ENCODE measurements at places on chromosomes 7 and 10.

DNA sequence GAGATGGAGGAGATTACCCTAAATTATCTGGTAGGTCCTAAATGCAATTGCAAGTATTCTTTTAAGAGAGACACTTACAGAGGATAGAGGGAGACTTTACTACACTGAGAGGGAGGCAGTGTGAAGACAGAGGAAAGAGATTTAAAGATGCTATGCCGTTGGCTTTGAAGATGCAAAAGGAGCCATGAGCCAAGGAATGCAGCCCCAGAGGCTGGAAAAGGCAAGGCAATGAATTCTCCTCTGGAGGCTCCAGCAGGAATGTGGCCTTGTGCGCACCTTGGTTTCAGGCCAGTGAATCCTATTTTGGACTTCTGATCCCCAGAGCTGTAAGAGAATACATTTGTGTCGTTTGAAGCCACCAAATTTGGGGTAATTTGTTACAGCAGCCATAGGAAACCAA, 118.6 kb downstream of the PLXNA4 start:
- no peak for DNase-seq

GRCh38 chr7:159198016-159198724, 53.5 kb upstream of the VIPR2 start:
- DNase-seq, result no peak

DNA sequence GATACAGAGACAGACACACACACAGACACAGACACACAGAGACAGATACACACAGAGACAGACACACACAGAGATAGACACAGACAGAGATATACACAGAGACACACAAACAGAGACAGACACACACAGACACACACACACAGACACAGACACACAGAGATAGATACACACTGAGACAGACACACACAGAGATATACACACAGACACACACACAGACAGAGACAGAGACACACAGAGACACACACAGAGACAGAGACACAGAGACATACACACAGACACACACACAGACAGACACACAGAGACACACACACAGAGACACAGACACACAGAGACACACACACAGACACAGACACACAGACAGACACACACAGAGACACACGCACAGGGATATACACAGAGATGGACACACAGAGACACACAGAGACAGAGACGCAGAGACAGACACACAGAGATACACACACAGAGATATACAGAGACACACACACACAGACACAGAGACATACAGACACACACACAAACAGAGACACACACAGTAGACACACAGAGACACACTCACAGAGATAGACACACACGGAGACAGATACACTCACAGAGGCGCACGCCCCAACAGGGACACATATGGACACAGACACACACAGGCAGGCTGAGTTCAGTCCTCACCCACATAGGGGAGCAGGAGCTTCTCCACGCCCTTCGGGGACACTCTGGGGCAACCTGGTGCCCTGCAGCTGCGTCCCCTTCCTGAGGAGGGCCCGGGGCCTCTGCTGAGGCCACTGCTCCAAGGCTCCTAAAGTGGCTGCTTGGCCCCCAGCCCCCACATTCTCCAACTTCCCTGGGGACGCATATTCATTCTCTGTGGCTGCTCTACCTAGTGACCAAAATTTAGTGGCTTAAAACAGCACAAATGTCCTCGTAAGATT, 10.3 kb upstream of the PPP2R2D start:
- DNase-seq, result no peak

- DNase-seq, result no peak
Measured at GRCh38 chr7:128032605-128033235, 1.5 kb upstream of the LRRC4 start.

- no peak for DNase-seq
Measured at GRCh38 chr10:96910488-96911395, 78.6 kb downstream of the LCOR start.

DNA sequence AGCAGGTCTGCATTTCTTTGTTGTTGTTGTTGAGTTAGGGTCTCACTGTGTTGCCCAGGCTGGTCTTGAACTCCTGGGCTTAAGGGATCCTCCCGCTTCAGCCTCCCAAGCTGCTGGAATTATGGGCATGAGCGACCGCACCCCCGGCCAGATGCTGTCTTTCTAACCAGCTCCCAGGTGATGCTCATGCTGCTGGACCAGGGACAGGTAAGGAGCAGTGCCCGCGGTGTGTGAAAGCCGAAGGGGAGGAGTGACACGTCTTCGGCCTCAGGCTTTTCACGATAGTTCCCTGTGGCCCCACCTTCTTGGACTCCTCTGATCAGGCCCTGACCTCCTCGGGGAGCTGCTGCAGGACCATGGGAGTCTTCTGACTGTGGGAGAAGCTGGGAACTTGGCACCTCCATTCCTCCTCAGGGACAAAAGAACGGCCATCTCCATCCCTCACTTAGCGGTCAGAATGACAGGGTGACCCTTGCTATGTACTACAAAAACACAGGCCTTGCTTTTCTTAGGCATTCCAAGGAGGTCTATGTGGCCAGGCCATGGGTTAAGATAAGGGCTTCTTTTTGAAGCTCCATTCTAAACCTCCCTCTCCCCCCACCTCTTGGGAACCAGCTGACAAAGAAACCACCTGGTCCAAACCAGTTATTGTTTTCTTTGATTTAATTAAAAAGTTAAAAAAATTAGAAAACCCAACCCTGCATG, 5.5 kb downstream of the SFRP5 start:
- no peak for DNase-seq

GRCh38 chr10:59383436-59383835, 21.1 kb upstream of the FAM13C start:
- no peak for DNase-seq

DNA sequence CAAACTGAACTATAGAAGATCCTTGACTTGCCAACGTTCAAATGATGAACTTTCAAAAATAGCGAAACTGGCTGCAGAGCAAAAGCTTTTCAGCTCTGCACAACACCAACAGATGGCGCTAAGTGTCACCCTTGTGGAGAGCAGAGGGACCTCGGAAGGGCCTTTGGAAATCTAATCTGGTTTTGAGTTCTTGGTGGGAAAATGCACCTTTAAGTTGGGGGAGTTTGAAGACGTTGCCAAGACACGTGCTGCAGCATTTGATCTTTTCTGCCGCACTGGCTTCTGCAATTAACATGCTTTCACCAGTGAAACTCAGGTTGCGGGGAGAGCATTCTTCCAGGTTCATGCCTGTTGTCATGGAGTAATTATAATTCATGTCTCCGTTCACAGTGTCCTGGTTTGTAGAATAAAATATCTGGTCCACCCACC, 26.3 kb upstream of the WDR11 start:
- DNase-seq, result no peak

- DNase-seq, result no peak
Measured at GRCh38 chr7:93159490-93159889, 11.3 kb upstream of the SAMD9L start.

- DNase-seq, result no peak
Measured at GRCh38 chr10:69172241-69172982, 7.6 kb upstream of the SUPV3L1 start.

DNA sequence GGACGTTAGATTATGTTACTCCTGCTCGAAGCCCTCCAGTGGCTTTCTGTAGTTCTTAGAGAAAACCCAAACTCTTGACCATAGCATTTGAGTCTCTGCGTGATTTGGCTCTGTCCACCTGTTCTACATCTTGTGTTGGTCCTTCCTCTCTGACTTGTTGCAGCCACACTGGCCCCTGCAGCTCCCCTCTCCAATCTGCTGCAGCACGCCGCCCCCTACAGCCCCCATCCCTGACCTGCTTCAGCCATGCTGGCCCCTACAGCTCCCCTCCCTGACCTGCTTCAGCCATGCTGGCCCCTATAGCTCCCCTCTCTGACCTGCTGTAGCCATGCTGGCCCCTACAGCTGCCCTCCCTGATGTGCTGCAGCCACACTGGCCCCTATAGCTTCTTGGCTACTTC, 29.2 kb downstream of the TRRAP start:
- DNase-seq, result no peak

DNA sequence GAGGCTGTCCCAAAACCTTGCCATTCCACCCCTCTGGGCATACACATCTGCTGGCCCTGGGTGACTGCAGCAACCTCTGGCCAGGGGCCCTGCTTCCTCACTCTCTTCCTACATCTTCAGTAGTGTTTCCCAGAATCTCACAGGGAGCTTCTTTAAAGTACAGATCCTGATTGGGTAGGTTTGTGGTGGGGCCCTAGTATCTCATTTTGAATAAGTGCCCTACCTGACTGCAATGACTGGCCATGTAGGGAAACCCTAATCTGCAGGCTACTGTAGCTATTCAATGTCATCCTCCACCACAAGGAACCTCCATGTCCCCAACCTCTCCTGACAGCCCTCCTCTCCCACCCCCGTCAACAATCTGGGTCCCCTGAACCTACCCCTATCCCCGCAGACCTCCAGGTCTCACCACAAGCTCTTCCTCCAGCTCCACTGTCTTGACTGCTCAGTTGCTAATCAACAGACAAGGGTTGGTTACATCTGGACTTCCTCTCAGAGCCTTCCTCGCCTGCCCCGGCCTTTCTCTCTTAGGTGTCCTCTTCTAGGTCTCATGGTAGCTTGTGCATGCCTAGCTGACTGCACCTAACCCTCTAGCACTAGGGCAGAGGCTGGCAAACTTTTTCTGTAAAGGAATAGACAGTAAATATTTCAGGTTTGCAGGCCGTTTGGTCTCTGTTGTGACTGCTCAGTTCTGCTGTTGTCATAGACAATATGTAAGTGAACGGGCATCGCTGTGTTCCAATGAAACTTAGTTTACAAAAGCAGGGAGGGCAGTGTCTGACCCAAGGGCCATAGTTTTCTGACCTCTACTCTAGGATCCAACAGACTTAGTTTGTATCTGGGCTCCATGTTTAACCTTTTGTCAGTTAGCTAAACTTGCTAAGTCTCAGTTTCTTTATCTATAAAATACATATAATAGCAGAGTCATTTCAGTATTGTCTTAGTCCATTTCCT, 121.1 kb downstream of the AOAH start:
- no peak for DNase-seq

DNA sequence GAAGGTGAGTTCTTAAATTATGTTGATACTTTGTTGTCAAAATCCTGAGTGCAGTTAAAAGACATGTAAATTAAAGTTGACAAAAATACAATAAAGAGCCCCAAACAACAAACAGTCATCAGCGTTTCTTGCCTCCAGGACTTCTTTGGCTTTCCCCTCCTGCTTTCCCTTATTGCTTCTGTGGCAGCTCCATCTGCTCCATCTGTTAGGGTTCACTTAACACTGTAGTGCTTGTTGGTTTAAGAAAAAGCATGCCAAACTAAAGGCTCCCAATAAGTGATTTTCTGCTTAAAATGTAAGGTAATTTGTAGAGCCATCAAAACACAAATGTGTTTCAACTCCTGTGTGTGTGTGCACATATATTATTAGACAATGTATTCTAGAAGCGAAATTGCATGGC, 254.3 kb upstream of the GNAI1 start:
- DNase-seq, result no peak

GRCh38 chr10:124425227-124425962, 6.7 kb upstream of the OAT start:
- DNase-seq, result no peak

DNA sequence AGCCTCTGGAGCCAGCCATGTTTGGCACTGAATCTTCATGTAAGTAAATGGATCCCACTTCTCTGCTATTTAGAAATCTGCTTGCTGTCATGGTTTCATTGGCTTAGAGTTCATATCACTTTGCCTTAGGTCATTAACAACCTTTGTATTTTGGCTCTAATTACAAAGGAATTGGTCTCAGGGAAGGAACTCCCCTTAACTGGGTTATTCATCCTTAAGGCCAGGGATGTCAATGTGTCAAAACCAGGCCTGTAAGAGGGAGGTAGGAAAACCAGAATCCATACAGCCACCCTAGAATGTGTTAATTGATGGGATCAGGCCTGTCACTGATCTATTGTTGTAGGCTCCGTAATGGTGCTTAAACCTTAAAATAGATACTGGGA, 67.3 kb downstream of the ST7 start:
- DNase-seq, result no peak

- no peak for DNase-seq
Measured at GRCh38 chr7:19973581-19973980, 200.2 kb upstream of the TMEM196 start.

- peak; percentile 34 for DNase-seq
Measured at GRCh38 chr7:149422914-149423301, 38.0 kb downstream of the ZNF777 start.

- DNase-seq, result no peak
Measured at GRCh38 chr10:13739183-13739582, 152.4 kb downstream of the PRPF18 start.

GRCh38 chr10:19816411-19817230, at the start of gene PLXDC2:
PLXDC2 (plus strand) TSS chr10:19816432.
- no peak for DNase-seq

GRCh38 chr7:2621061-2621828, 10.5 kb upstream of the TTYH3 start:
- DNase-seq, result no peak

DNA sequence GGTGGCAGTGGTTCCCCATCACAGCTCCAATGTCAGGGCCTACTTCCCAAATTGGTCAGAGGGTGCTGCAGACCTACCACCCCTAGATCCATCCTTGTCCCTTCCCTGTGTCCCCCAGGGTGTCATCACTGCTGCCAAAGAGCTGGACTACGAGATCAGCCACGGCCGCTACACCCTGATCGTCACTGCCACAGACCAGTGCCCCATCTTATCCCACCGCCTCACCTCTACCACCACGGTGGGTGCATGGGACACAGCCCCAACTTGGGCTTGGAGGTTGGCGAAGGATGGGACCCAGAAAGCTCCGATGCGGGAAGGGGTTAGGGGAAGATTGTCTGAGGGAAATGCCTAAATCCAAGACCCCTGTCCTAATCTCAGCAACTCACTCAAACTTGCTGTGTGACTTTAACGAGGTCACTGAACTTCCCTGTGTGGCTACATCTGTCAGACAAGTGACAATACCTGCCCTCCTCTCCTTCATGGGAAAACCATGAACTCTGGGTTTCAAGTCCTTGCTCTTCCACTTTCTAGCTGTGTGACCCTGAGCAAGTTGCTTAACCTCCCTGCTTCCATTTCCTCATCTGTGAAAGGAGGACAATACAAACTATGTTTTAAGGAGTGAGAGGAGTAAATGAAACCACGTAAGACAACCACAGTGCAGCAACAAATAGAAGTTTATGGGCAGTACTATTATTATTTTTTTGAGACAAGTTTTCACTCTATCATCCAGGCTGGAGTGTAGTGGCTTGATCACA, 4.9 kb upstream of the VSIR start:
- no peak for DNase-seq

DNA sequence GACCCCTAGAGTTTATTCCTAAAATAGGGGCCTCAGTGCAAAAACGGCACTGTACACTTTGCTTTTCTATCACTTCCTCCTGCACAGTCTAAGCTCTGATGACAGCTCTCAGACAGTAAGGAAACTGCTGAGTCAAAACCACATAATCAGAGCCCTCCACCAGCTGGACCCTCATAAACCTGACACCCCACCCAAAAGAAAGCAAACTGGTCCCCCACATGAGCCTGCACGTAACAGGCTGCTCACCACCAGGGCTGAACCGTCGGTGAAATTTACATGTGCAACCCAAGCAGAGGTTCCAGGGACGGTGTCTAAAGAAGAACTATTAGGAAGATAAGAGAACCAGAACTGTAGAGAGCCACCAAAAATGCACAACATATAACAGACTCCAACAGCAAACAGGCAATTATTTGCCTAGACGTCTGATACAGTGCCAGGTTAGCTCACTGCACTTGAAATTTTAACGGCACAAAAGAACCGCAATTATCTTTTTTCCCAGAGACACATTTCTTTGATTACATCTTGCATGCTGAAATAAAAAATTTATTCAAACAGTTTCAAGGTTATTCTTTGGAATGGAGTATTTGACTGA, 19.6 kb downstream of the SGMS1 start:
- no peak for DNase-seq
